ENCODE measurements at places on chromosomes 4 and X.

DNA sequence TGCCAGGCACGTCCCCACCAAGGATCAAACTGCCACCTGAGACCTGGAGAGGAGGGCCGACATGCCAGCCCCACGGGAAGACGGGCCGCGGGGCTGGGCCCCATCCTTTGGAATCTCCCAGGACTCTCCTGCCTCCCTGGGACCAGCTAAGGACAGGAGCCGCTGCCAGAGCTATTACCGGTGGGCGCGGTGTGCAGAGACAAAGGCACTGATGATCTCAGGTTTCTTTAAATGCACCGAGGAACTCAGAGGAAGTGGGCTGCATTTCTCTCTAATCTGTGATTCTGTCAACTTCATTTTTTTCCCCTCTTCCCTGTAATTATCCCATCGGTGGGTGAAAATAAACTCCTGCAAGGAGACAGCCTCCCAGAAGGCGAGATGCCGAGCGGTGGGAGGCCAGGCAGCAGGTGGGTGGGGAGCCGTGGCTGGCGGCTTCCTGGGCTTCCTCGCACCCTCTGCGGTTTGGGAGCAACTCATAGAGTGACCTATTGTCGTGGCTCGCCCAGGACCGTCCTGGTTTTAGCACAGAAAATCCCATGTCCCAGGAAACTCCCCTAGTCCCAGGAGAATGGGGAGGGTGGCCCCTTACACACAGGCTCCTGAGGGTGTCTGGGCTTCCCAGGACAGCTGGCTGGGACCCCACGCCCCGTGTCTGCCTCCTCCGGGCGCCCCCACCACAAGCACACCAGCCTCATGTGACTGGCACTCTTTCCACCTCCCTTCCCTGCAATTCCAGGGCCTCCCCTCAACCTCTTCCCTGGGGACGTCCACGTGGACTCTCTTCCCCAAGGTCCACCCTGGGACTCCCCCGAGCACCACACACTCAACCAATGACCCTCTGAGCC is 62.3 kb upstream of the ADRA2C start:
- no peak for DNase-seq

DNA sequence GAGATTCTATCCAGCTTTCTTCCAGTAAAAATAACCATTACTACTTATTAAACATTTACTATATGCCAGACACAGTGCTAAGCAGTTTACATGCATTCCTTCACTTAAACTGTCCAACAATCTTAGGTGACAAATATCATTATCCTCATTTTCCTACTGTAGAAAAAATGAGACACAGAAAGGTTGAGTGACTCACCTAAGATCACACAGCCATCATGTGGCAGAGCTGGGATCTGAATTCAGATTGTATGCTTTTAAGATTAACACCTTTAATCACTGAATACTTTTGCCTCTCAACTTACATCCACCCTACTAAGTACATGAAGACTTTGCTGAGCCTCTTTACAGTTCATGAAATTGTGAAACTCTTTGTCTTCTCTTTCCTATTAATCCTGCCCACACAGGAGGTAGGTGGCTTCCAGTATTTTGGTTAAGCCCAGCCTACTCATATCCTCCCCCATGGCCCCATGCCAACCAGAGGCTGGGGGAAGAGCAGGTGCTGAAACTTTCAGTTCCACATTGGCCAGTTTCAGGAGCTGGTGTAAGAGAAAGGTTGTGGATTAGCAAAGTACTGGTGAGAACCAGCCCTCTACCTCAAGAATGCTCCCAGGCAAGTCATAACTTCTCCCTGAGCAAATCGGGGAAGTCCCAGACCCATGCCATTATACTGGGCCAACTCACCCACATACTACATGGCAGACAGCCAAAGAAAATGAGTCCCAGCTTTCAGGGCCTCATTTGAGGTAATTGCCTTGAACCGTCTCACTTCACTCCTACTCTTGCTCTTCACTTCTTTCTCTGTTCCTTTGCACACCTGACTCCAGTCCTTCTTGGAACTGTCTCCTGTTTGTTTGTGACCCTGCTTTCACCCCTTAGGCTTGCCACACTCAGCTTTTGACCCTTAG is 211.1 kb downstream of the GUCY2F start:
- DNase-seq, result peak; percentile 24

- no peak for DNase-seq
Measured at GRCh38 chr4:128827296-128827695, 17.8 kb downstream of the JADE1 start.

DNA sequence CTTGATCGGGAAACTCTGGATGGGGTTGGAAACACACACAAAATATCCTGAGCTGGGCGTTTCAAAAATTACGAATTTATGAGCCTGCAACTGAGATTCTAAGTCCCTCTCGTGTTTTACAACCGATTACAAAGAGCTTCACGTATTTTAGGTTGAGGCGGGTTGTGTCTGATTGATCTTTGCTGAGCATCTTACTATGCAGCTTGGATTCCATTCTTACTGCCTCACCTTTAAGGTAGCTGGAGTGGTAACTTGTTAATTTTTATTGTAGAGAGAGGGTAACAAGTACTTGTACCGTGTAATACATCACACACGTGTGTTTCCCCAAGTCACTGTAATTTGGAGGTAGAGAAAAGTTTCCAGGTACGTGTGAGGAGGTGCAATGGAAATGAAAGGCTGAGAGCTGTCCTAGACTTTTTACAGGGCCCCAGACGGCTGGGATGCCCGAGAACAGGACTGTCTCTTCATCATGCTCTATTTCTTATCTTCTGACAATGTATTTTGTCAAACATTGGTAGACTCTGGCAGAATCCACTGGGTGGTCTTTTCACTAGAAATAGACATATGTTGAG is 97.8 kb upstream of the TENM3 start:
- DNase-seq, result no peak

DNA sequence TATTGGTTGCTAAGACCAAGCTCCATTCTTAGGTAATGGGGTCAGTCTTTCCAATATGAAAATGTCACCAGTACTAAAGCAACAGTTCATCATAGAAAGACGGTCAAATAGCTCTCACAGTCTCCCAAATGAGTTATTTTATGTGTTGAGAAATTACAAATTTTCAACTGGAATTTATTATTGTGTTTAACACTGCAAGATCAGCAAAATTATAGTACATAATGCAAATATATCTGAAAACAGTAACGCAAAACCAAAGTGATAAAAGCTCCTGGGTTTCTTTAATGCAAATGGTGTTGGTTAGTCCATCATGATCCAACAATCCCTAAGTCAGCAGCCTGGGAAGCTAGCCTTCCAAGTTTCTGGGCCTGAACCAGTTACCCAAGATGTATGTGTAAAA is 61.5 kb upstream of the EGFL6 start:
- DNase-seq, result no peak

GRCh38 chr4:75696071-75696470 is 22.9 kb upstream of the G3BP2 start:
- DNase-seq, result peak; percentile 58

- DNase-seq, result no peak
Measured at GRCh38 chr4:22363036-22363435, 152.8 kb downstream of the ADGRA3 start.

DNA sequence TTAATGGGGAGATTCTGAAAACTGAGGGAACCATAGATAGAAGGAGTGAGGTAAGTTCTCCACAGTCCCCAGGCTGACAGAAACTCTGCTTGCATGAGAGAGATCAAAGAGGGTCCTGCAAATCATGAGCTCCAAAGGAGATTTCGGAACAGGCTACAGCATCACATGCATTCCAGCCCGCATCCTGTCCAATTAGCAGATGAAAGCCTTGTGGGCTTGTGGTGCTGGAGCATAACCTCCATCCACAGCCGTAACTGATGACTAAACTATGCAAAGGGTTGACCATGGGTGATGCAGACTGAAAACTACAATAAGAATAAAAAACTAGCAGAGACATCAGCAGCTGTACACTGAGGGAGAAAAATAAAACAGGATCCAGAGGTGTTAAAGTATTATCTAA is 654.5 kb downstream of the TLL1 start:
- DNase-seq, result no peak

GRCh38 chr4:1988327-1988724 is 20.4 kb downstream of the NELFA start:
- no peak for DNase-seq

GRCh38 chrX:10598540-10598939 is 21.8 kb downstream of the MID1 start:
- DNase-seq, result no peak

DNA sequence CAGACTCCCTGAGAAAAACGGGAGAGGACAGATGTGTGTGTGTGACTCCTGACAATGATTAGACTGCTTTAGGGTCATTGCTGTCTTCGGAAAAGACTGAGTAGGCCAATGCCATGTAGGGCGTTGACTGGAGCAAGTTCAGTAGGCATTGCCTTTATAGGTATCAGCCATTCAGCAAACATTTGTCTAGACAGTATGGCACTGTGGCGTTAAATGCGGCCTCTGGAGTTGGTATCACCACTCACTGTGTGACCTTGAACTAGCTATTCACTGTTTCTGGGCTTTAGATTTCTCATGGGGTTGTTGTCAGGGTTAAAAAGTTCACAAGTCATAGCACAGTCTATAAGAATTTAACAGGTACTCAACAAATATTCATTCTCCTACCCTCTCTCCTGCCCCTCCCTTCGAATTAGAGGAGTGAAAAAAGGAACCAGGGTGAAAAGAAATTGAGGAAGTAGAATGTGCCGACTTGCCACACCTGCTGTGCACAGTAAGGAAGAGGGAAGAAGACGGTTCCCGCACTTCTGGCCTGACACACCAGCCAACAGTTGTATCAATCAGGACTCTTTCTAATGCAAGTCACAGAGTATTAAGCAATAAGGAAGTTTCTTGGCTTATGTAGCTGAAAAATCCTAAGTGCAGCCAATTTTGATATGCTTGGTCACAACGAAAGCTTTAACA is 83.2 kb upstream of the PLAC8 start:
- no peak for DNase-seq

- DNase-seq, result no peak
Measured at GRCh38 chrX:118536687-118537461, 41.3 kb downstream of the DOCK11 start.

DNA sequence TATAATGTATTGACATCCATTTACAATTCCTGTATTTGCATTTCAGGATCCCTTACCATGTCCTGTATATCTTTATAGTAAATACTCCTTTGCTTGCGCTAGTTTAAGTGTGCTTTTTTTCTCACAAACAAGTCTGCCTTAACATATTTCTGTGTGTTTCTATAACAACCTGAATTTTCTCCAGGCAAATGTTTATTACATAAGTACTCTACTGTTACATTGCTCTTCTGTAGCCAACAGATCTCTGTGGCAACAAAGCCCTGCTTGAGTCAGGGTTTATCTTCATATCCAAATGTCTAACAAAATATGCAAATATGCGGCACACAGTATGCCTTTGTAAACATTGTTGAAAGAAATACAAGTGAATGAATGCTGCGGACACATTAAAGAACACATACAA is 625.5 kb downstream of the TLL1 start:
- DNase-seq, result no peak

DNA sequence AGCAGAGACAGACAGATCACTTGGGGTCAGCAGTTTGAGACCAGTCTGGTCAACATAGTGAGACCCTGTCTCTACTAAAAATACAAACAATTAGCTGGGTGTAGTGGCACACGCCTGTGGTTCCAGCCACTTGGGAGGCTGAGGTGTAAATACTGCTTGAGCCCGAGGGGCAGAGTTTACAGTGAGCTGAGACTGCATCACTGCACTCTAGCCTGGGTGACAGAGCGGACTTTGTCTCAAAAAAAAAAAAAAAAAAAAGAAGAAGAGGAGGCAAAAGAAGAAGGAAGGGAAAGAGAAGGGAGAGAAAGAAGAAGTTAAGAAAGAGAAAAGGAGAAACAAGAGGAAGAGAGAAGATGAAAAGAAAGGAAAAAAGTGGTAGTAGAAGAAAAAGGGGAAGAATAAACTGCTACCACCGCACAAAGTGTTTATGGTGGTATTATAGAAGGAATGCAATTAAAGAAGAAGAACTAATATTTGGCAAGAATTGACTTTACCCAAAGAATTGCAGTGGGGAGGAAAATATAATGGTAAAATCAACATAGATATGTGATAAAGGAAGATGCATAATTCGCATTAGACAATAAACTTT is 19.6 kb upstream of the NSUN7 start:
- DNase-seq, result no peak

- no peak for DNase-seq
Measured at GRCh38 chrX:38232079-38232686, 11.5 kb upstream of the SRPX start.

DNA sequence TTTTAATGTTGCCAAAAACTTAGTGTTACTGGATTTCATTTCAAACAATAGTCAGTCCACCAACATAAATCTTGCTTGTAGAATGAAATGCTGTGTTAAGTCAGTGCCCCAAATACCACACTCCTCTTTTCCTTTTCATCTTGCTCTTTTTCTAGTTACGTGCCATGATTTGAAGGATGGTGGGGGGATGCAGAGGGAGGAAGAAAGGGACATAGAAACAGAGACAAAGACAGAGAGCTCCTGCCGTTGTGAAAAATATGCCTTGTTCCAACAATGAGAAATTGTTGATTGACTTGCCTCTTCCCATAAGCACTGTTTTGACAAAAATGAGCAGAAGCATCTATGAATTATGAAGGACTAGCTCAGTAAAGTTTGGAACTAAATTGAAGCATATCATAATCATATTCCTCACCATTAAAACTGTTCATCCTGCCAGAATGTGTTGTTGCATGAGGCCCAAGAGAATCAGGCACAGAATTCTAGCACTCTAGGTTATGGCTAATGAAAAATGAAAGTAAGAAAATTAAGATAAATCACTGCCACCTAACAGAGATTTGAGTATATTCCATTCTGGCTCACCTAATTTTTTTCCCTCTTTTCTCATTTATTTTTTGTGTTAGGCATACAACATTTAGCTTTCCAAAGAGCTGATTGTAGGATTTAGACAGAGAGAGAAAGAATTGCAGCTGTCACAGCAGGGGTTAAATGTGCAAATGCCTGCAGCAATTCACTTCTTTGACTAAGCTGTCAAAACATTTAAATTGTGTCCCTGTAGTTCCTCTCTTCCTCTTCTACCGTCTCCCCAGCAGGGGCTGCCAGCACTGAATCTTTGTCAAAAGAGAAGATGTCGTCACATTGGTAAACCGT is 111.6 kb upstream of the PTPN13 start:
- DNase-seq, result peak; percentile 10

DNA sequence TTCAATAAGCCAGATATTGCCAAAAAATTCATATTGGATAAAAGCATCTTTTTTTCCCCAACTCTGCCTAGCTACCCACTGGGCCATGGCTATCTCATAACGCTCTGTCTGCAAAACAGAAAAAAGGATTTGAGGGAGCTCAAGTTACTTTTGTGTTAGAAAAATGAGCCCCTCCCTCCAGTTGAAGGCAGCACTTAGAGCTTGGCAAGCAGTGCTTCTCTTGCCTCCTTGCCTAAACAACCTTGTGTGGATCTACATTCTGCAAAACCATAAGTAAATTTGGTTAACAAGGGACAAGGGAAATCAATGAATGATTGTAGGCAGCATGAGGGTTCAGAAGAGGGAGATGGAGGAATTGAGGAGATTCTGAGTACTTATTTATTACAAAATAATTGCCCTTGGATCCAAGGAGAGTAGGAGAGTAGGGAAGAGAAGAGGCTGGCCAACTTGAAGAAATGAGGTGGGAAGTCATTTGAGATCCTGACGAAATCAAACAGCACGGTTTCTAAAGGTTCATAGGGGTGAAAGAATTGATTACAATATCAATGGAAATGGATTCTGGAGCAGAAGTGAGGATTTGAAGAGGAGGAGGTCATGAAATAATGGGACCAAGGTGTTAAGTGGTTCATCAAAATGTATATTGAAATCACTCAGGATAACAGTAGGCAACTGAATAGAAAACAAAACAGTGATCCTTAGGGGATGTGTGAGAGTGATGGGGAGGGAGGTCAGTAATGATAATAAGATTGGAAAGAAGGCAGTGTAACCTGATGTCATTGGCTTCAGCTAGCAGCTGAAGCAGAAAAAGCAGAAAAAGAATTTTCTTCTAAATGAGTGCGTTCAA is 434.8 kb upstream of the IGFBP7 start:
- no peak for DNase-seq
